ENCODE measurements at places on chromosomes 6 and 20.

DNA sequence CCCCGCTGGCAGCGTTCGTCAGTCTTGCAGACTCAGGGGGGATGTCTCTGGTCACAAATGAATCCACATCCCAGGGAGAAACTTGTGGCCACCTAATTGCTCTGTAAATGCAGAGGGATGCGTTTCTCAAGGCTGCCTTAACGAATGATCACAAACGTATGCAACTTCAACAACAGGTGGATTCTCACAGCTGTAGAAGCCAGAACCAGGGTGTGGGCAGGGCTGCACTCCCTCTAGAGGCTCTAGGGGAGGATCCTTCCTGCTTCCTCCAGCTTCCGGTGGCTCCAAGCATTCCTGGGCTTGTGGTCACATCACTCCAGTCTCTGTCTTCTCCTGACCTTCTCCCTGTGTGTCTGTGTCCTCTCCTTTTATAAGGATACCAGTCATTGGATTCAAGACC, 3.3 kb upstream of the TAF4 start:
- DNase-seq = no peak

DNA sequence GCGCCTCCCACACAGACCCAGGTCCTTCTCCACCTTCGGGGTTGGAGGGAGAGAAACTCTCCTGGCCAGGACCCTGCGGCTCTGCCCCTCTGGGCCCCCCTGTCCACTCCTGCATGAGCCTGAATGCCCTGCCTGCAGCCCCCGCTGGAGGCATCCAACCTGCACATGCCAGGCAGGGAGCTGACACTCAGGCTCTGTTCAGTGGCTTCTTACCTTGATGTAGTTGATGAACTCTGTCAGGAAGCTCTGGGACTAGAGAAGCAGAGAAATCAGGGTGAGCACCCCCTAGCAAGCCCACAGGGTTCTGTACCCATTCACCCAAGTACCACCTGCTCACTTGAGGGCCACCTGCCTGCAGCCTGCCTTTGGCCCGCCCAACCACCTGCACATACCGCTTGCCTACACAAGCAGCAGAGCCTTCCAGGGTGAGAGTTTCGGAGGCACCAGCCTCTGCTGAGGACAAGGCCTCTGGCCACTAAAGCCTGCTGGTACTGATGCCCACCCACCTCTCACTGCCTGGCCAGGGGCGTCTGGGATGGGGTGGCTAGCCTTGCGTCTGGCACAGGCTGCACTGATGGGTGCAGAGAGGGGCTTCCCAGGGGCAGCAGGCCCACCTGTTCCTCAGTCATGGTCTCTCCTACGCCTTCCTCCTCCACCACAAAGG, 9.7 kb downstream of the DDRGK1 start:
- DNase-seq = no peak

DNA sequence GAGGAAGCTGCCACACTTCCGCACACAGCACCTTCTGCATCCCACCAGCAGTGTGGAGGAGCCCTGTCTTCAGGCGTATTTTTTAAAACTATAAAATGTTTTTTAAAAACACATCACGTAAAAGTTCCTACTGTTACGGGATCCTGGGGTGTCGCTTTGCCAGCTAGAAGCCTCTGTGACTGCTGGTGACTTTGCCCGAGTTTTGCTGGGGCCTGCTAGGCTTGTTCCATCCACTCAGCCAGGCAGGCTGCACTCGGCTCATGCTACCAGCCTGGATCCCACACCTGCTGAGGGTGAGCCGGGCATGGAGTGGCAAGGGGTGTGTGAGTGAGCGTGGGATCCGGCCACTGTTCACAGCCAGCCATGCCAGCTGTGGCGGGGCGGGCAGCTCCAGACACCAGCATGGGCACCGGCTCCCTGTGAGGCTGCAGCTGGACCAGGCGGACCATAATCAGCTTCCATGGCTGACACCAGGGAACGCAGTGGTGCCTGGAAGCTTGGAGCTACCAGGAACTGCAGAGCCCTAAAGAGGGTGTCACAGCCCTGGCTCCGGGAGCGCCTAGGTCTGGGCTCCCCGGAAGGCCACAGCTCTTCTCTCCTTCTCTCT, 12.3 kb upstream of the SLCO4A1 start:
- DNase-seq = no peak

DNA sequence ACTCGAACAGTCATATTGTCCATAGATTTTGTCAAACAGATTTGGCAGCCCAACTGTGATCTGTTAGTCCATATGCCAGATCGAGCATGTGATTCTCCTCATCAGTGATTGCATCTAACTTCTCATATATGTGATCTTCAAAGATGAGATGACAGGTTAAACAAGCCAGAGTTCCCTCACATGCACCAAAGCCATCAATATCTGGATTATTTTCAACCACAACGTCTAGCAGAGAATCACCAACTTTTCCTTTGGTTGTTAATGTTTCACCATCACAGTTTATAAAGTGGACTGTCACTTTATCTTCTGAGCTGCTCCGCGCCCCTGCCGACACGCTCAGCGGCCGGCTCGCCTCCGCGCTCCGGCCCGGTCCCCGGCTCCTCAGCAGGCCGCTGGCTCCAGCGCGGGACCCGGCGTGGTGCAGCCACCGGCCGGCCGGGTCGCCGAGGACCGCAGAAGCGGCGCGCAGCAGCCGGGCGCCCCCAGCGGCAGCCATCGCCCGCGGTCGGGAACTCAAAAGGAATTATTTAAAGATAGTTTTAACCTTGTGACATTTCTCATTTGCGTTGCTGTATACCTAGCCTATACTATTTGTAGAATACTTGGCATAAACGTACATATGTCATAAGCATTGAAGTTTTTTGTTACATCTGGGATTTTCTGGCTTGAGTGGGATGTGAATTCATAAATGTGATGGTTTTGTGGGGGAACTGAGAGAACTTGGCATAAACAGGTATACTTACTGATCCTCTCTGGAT, 40.1 kb upstream of the DYNLRB1 start:
- DNase-seq = no peak

DNA sequence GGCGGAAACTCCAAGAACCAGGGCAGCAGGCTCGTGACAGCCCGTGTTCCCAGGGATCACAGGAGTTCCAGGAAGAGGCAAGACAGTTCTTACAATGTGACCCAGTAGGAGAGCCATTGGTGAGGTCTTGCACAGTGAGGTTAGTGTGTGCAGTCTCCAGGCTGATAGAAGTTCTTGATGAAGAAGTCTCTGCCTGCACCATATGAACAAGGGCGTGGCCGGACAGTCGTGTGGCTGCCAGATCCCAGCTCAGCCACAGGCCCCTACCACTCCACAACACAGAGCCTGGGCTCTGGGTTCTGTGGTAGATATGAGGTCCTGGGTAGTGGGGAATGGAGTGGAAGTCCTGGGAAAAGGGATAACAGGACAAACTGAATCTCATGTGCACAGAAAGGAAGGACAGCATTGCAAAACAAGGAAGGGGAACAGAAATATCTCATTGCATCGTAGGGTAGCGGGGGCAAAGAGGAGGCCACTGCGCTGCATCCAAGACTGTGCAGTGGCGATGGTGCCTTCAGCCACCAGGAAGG, 65.2 kb downstream of the STX11 start:
- DNase-seq = no peak

- no peak for DNase-seq
These were observed 41.9 kb downstream of the PTGIS start for GRCh38 chr20:49526056-49526455.

GRCh38 chr20:825710-826421, 7.6 kb upstream of the FAM110A start:
- DNase-seq = no peak

- no peak for DNase-seq
These were observed 27.5 kb upstream of the AGPAT4 start for GRCh38 chr6:161301338-161301737.

- no peak for DNase-seq
These were observed 29.3 kb downstream of the DNAAF9 start for GRCh38 chr20:3378138-3378537.

- DNase-seq = no peak
These were observed 105.9 kb downstream of the HIVEP2 start for GRCh38 chr6:142838821-142839685.

DNA sequence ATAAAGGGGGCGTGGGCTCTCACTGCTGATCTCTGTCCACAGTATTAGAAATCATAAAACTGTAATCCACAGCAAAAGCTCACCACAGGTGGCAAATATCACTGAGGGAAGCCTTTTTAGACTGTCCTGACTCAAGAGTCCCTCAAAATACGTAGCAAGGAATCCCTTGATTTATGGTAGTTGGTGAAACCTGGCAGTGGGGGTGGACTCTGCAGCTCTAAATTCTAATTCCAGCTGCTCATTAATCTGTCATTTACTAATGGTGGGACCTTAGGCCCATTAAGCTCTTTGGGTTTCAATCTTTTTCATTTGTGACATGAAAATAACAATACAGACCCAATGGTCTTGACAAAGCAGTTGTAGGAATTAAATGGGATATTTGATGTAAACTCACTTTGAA, 32.3 kb downstream of the GMDS start:
- no peak for DNase-seq

- no peak for DNase-seq
These were observed 569.2 kb downstream of the TFAP2B start for GRCh38 chr6:51387907-51388306.

GRCh38 chr6:118372413-118372812, 175.7 kb upstream of the PLN start:
- DNase-seq = peak; percentile 70

- no peak for DNase-seq
These were observed 3.9 kb upstream of the CLDN20 start for GRCh38 chr6:155259897-155260296.

- DNase-seq = no peak
These were observed 221.3 kb downstream of the QKI start for GRCh38 chr6:163635731-163636364.

GRCh38 chr6:169898788-169899480, 147.5 kb downstream of the ERMARD start:
- no peak for DNase-seq

DNA sequence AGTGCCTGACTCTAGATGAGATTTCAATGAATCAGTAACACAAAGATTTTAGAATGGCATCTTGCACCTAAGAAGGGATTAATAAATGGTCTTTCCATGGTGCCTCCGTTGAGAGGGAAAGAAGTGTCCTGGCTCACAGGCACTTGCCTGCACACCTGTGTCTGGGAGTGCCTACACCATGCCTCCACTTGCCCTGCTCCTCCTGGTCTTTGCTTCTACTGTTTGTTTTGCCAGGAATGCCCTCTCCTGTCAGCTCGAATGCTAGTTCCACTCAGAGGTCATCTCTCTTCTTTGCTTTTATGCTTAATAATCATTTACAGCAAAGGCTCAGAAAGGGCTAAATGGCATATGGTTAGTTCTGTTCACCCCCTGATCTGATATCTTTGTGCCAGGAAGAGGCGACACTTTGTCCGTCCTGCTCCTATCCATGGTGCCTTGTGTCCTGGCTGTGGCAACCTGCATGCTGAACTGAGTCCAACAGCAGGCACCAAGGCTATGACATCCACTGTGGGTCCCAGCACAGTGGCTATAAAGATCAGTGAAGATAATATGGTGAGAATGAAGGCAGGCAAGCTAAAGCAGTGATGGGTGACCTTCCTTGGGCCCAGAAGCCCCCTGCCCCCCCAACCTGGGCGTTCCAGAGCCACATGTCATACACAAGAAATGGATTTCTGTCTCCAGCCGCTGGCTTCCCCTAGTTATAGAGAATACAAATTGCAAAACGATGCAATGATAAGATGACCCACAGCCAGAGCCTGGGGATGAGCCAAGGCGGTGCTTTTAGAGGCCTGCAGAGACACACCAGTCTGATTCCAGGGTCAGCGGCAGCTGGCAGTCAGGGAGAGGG, 1.4 kb downstream of the C6orf132 start:
- no peak for DNase-seq

GRCh38 chr6:104332364-104332763, 527.4 kb downstream of the HACE1 start:
- no peak for DNase-seq

- no peak for DNase-seq
These were observed 13.9 kb downstream of the JPH2 start for GRCh38 chr20:44173116-44173515.

- DNase-seq = no peak
These were observed 75.9 kb downstream of the PHACTR2 start for GRCh38 chr6:143753678-143754077.

DNA sequence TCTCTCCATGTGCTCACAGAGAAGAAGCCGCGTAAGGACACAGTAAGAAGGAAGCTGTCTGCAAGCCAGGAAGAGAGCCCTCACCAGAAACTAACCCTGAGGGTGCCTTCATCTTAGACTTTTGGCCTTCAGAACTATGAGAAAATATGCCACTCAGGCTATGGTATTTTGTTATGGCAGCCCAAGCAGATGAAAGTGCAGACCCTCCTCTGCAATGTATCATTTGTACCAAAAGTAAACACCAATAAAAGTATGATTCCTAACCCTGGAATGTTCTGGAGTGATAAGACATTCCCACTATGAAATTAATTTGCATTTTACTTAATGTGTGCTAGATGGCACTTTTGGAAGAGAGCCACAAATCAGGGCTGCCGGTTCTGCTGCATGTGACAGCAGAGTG, 594.3 kb downstream of the UTRN start:
- DNase-seq = no peak

DNA sequence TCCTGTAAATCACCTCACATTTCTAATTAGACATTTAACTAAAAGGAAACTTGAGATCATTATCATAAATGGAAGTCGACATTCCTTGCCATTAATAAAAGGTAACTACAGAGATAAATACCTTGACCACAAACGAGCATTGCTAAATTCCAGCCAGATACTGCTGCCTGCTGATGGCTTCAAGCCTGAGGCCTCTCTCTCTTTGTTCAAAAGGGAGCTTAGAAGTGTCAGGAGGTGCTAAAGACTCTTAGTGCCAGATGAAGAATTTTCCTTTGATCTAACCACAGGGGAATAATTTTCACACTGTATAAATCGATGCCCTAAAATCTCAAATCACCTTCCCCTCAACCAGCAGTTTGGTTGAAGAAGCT, 248.2 kb upstream of the PMEPA1 start:
- DNase-seq = no peak

DNA sequence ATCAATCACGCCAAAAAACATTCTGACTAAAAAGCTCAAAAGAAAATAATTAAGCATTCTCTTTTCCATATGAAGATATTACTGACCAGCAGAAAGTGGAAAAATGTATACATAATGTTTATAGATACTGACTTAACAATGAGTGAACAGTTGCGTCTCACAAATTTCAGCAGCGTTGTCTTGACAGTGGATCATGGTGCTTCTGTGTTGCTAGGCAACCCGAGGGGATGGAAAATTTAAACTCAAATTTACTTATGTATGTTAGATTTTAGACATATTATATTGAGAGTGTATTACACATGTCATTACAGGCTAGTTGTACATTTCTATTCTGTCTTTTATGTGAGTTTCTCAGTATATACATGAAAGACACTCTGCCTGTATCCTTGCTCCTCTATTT, 110.2 kb downstream of the LAMA2 start:
- no peak for DNase-seq

- no peak for DNase-seq
These were observed 44.2 kb upstream of the TMEM217 start for GRCh38 chr6:37302086-37302686.

GRCh38 chr20:58900397-58900796, 47.9 kb downstream of the GNAS start:
- no peak for DNase-seq

- DNase-seq = no peak
These were observed 213.6 kb upstream of the DTNBP1 start for GRCh38 chr6:15876406-15876805.

GRCh38 chr6:47653706-47654105, 44.7 kb upstream of the ADGRF4 start:
- no peak for DNase-seq

GRCh38 chr6:130829333-130829910, 2.2 kb downstream of the SMLR1 start:
- DNase-seq = no peak

GRCh38 chr20:62605236-62605943, 36.9 kb upstream of the SLCO4A1 start:
- DNase-seq = no peak

Measured in NCI-H1092 (cell line).